Esophagus mucosa (tissue), 1 donor: ENCODE measurements at places on chromosomes 16 and 17.
A peak's percentile ranks its signal among the peaks of the same experiment; 100 is the strongest.

GRCh38 chr16:24288516-24288915 is 32.4 kb downstream of the CACNG3 start:
- ATAC-seq: no peak

GRCh38 chr17:36749493-36749892 is 148.1 kb downstream of the MRM1 start:
- no peak for ATAC-seq

DNA sequence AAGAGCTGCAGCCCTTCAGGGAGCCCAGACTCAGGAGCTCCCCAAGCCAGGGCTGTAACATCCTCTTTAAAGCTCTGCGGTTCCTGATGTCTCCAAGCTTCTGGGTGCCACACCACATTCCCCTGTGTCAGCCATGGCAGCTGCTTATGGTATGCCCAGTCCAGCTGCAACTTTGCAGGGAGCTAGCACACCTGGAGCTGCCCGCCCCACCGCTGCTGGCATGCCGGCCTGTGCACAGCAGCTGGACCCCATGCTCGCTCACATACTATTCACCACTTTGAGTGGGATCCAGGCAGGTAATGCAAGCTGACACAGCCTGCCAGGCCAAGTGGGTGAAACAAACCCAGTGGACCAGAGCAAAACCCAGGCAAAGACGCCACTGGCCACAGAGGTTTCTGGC is 305.6 kb upstream of the AXIN2 start:
- no peak for ATAC-seq

DNA sequence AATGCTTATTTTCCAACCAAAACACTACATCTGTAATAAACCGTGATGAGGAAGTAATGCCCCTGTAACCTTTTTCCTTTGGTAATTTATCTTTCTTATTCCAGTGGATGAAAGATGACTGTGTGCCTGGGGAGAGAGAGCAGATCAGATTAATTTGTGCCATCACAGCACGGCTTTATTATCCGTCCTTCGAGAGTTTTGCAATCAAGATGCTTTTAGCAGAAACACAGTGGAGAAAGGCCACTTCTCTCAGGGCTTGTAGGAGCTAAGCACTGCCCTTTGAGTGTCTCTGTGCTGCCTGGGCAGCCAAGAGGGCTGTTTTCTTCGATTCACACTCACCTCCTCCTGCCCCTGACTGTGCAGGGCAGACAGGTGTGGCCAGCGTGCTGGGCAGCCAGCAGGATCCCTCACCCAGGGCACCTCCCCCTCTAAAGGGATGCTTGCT is 190.2 kb downstream of the PRKCA start:
- no peak for ATAC-seq

DNA sequence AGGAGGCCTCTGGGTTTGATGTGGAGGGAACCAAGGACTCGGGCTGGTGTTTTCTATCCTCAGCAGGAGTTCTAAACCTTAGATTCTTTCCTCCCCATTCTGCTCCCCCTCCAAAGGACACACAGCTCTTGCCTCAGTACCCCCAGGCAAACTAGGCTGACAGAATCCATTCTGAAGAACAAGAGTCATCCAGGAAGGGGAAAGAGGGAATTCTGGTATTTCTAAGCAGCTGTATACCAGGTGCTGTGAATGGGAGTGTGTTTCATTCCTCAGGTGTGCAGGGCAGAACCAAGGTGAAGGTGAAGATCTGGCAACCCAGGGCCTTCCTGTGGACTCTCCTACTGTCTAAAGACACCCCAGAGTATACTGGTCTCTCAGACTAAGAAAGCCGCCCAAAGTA is 4.1 kb downstream of the INPP5K start:
- ATAC-seq: peak; percentile 23

GRCh38 chr17:65551267-65552040 is 10.0 kb downstream of the AXIN2 start:
- ATAC-seq: no peak

DNA sequence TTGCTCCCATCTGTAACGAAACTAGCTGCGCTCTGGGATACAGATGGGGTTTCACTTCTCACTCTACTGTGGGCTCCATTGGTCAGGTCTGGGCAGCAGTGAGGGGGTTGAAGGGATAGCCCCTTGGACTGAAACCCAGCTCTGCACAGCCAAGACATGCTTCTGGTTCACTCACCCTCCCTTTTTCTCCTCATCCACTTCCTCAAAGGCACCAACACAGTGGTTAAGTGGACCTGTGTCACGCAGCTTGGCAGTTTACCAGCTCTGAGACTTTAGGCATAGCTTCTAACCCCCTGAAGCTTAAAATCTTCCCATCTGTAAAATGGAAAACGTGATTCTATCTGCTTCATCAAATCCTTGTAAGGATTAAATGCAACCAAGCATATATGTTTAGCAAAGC is 11.5 kb upstream of the KRT38 start:
- peak; percentile 13 for ATAC-seq

DNA sequence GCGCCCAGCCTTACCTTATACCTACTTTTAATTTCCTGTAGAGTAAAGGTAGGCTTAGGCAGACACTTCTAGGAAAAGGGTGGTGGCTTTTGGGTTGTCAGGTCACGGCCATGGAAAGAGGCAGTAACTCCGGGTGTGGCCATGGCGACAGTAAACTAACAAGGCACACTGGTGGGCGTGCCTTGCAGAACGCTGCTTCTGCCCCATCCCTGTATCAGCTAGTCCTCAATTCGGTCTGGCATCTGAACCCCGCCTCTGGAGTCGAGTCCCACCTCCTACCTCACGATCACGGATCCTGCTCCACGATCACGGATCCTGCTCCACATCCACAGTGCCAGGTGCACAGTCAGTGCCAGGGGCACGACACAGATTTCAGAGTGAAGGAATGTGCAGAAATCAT is 5.6 kb downstream of the ADCY9 start:
- ATAC-seq: peak; percentile 77

- ATAC-seq: no peak
These were observed 150.1 kb downstream of the RBFOX1 start for GRCh38 chr16:7482596-7483290.

GRCh38 chr16:81545470-81546250 is 101.1 kb downstream of the CMIP start:
- ATAC-seq: peak; percentile 21
